Activated CD8-positive, alpha-beta memory T cell treated with anti-CD3 and anti-CD28 coated beads for 48 hours (primary cell): ENCODE measurements at places on chromosomes 4 and X.

GRCh38 chr4:27828843-27829242, 968.2 kb downstream of the STIM2 start:
- no peak for DNase-seq

DNA sequence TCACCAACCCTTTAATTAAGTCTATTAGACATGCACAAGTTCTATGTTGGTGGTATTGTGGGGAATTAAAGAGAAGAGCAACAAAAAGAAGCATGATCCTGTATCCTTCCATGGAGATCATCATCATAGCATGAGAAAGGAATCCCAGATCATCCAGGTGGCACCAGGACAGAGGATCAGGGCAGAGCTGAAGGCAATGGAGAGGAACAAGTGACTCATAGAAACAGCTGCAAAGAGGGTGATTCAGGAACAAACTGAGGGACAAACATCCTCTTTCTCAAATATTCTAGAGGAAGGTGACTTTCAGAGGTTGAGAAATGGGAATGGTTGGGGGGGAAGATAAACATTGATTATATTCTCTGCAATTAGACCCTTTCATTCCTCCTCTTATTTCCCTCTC, 105.5 kb upstream of the OTUD4 start:
- DNase-seq, result no peak

DNA sequence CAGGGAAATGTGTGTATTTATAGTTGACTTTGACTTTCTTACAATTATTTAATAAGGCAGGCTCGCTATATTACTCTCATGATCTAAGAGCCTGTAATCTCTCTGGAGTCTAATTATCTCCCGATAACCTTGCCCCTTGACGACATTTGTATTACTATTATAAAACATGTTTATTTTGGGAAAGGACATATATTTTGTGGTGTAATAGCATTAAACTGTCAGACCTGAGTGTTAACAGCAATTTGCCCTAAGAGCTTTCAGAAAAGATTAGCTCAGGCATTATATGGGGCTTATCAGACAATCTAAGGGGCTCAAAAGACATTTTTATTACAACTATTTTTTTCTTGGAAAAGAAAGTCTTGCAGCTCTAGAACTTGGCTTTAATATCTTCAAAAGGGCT, 427.9 kb upstream of the SLIT2 start:
- no peak for DNase-seq

DNA sequence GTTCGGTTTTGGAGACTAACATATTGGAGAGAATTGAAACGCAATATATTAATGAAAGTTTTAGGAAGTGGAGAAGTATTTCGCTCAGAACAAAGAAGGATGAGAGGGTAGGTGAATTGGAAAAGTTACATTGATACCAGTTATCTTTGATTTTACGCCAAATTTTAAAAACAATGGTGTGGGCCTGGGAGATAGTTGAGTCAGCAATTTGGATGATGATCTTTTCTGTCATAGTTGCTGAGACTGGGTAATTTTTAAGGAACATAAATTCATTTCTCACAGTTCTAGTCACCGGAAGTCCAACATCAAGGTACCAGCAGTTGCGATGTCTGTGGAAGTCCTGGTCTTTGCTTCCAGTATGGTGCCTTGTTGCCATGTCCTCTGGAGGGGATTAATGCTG, 644.8 kb upstream of the LCORL start:
- DNase-seq, result no peak

DNA sequence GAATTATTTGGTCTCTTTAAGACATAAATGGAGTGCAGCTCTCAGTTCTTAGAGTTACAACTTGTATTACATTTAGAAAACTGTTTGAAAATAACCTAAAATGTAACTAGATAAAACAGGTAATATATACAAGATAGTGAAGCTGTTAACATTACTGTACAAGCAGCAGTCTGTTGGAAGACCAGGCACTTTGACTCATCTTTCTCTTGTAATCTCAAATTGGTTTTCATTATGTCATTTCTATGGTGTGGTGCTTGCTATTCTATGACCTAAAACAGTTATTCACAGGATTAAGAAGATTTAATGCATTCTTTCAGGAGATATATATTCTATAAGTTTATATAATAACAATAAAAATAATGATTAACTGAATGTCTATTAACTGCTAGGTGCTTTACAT, 282.5 kb upstream of the PITX2 start:
- DNase-seq, result no peak
